ENCODE measurements at places on chromosomes 5 and 9. TPM values are rescaled to one million over a fixed set of nuclear protein-coding genes. Genes with fewer than 3 reads are reported as not detected.

GRCh38 chr9:136578915-136579649, 33.2 kb upstream of the NOTCH1 start:
- no peaks in the 10 kb centered on the region for H3K27me3 ChIP-seq
- no peaks in the 10 kb centered on the region for H3K4me1 ChIP-seq
- no peaks in the 10 kb centered on the region for H3K36me3 ChIP-seq
- H3K27ac ChIP-seq, result no peak overlapping the region
- H3K4me3 ChIP-seq, result no peak overlapping the region

Gene CSF1R
- 32.9 TPM for total RNA-seq

DNA sequence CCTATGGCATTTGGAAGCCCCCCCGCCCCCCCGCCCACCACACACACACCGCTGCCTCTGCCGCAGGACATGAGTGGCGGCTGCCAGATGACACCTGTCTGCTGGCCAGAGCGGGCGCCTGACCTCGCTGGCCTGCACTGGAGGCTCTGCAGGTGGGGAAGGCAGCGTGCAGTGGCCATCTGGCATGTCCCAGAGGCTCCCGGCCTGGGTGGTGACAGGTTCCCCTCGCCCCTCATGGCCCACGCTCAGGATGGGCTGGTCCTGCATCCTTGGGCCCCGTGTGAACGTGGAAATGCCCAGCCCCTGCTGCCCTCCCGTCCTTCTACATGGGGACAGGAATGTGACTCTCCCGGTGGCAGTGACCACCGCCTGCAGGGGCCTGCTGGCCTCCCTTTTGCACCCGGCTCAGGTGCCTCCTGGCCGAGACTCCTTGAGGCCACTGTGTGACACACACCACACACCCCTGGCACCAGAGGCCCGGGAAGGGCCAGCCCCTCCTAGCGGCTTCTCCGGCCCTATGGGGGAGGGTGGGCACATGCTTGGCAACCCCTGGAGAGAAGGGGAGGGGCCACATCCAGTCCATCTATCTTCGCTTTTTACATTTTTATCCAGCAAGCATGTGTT, 30.3 kb downstream of the IRX4 start:
- no peak overlapping the region for H3K4me3 ChIP-seq
- H3K27me3 ChIP-seq, result peaks cover 25% of the 10 kb centered on the region
- H3K27ac ChIP-seq, result no peak overlapping the region
- H3K4me1 ChIP-seq, result peaks cover 4% of the 10 kb centered on the region

- H3K27me3 ChIP-seq, result no peaks in the 10 kb centered on the region
- H3K36me3 ChIP-seq, result no peaks in the 10 kb centered on the region
- H3K4me3 ChIP-seq, result no peak overlapping the region
Measured at GRCh38 chr9:136824496-136825225, 16.9 kb downstream of the RABL6 start.

All from uterus (tissue), 4 donors.